ENCODE measurements at places on chromosomes 1 and 21.

GRCh38 chr1:160351629-160352028 is 8.4 kb downstream of the NCSTN start:
- DNase-seq = no peak

DNA sequence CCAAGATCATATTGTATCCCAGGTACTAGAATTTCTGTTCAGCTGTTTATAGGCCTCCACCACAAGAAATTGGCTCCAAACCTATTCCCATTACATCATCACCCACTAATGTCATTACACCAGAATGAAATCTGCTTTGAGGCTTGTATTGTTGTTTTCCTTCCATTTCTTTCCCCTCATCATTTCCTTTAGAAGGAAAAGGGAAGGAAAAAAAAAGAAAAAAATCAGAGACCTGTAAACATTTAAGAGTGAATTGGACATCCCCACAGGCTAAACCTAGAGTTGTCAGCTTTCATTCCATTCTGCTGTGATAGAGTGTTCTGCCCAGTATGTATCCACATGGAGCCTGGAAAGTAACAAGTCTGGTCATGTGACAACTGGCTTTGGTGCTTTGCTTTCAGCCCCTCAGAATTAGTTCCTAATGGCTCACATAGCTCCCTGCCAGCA is 44.6 kb downstream of the NFYC start:
- DNase-seq = no peak

GRCh38 chr1:156935505-156936128 is 15.2 kb downstream of the LRRC71 start:
- DNase-seq = no peak

GRCh38 chr1:9316080-9316444 is 23.4 kb downstream of the SPSB1 start:
- no peak for DNase-seq

DNA sequence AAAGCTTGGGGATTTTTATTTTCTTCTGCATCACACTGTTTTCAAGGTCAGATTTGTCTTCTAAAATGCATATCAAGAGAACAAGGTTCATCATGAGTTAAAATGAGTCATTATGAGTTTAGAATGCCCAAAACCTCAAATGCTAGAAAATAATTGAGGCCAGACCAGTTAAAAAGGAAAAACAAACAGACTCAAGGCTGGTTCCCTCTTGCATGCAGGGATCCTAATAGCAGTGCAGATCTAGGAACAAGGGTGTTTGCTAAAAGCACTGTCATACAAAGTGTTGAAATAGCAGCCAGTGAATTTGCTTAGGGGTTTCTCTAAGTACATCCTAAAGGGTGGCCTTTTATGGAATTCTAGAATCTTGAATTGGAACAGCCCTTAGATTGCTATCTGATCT is 15.3 kb downstream of the BEND5 start:
- no peak for DNase-seq

DNA sequence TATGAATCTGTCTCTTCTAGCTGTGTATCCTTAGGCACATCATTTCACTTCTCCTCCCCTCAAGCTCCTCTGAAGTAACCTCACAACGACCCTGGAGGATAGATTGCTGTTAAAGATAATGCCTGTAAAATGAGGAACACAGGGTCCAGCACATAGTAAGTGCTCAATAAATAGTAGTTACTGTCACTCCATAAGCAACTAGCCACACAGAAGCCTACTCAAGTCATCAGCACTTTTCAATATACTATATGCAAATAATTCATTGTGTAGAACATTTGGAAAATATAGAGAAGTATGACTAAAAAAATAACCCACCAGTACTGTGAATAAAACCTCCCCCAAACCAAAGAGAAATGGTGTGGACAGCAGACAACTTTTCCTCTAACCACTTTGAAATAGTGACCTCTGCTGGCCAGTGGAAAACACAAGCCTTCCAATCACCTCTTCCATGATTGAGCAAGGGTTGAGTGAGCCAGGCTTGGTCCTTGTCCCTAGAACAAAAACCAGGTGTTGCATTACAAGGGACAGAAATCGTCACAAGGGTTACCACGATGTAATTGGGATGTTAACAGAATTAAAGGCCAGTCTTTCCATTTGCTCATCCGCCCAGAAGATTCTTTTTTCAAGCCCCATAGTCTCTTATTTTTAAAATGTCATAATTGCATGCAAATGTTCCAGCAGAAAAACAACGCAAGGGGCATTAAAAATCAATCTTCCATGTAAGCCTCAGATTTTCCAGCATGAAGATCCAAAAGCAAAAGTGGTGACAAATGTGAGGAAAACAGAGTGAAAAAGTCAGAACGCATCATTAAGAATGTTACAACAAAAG is 15.7 kb upstream of the GLIS1 start:
- peak; percentile 15 for DNase-seq

DNA sequence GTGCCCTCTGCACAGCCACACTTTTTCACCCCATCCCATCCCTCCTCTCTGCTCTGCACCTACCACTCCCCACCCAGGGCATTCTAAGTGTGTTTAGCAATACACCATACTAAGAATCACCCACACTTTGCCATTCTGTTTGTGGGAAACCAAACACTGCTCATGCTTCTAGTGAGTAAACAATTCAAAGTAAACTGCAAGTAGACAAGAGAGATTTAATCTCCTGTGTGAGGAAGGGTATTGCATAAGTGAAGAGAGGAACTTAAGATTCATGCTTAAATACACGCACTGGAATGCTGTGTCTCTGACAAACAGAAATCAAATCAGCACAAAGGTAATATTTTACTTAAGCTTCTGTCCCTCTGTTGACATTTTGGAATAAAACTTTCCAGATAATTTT is 4.8 kb upstream of the EDARADD start:
- DNase-seq = no peak

DNA sequence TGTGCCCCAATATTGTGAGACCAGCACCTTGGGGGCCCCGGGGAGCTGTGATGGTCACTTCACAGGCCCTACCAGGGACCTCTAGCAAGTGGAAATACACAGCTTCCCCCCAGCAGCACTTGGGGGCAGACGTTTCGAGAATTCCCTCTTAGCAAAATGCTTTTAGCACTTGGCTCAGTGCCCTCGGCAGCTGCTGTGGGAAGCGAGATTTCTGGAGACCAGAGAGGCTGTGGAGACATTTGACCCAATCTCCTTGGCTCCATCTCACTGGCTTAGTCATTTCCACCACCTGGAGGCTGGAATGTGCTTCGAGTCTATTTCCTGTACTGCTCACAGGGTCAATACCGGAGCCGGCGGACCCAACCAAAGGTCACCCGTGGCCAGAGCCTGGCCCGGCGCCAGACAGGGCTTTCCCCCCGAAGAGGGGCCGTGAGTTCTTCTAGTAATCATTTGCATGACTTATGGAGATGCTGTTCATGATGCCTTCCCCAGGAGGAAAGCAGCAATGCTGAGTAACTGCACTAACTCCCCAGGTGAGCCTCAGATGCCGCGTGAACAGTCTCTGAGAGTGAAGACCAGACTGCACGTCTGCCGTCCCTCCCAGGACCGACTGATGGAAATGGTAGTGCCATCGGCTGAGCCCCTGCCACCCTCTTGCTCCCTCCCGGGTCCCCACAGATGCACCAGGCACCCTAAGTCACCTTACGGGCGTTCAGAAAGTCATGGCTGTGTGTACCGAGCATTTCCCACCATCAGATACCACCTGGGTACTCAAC is 4.4 kb upstream of the C2CD2 start:
- no peak for DNase-seq

DNA sequence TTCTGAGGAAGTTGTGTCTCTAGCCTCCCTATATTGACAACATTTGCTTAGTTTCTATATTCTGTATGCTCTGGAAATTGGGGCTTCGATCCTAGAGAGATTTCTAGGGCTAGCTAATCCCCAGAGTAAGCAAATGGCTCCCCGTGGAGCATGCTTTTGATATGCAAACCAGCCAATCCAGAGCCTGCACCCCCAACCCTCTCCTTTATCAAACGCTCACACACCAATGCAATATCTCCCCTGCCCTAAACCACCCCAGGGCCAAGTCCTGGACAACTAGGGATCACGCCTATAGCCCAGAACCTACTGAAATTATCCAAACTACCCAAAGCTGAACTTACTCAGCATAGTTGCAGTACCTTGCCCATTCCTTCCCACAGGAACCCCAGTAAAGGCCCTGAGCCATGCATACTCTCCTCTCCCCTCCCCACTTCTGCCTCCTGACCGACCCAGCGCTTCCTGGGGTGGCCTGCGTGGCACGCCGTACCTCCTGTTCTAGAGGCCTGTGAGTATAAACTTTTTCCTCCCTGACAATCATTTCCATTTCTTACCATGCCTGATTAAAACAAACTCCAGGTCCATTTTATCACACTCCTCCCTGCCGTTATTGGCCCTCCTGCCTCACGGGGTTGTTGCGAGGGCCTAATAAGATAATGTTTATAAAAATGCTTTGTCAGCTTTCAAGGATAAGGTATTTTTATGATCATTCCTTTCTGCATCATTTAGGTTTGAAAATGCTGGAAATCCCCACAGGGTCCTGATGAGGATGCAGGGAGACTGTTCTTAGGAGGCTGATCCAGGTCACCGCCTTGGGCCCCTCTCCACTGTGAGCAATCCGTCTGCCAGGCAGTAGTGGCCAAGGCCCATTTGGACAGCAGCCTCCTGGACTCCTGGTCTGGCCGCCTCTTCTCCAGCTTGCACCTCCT is 102.7 kb downstream of the TENT5C start:
- no peak for DNase-seq

DNA sequence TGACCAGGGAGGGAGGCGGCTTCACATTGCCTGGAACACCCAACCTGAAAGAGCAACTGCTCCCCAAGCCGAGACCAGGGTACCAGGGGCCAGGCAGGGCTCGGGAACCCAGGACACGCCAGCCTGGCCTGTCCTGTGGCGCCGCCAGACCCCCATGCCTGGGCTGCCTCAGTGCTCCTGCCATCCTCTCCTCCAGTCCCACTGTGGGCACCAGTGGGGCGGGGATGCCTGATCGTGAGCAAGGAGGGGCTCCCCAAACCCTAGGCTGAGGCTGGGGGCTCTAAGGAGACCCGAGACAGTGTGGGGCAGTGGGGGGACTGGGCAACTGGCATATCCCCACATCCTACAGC is 45.1 kb downstream of the WNT9A start:
- DNase-seq = no peak

GRCh38 chr1:208054485-208054884 is 143.6 kb upstream of the CD34 start:
- DNase-seq = no peak

Measured in NCI-H1417 (cell line).